ENCODE measurements at places on chromosomes 11 and 22.

DNA sequence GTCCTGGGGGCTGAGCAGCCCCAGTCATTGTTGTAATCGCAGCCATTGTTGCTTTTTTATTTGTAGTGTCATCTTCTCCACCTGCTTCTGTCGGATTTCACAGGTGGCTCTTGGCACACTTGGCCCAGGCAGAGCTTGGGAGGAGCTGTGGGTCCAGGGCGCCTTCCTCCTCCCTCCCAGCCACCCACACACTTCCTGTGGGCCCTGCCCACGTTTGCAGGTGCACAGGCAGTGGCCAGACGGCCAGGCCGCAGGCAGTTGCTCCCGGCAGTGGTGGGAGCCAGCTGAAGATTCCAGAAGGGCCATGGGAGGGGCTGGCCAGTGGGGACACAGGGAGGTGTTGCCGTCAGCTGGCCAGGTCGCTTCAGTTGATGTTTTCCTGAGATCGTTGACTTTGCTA lies 1191.9 kb downstream of the BRD1 start:
- no peak for DNase-seq

GRCh38 chr11:64764040-64764611 lies 4.4 kb upstream of the PYGM start:
- DNase-seq = peak; percentile 65

GRCh38 chr22:40498420-40499208 lies 128.2 kb downstream of the SGSM3 start:
- DNase-seq = no peak

DNA sequence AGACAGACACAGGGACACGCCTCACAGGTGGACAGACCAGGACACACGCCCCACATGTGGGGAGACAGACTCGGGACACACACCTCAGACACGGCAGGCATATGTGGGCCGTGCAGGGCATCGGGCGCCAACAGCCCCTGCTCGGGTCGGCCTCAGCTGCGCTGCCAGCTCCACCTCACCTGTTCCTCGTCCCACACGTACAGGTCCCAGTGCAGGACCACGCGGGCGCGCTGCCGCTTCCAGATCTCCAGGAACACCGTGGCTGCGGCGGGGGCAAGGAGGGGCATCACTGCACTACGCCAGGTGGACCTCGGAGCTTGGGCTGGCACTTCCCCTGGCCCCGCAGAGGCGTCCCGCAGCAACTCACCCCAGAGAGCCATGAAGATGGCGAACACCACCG lies 12.4 kb downstream of the ANO9 start:
- DNase-seq = no peak

DNA sequence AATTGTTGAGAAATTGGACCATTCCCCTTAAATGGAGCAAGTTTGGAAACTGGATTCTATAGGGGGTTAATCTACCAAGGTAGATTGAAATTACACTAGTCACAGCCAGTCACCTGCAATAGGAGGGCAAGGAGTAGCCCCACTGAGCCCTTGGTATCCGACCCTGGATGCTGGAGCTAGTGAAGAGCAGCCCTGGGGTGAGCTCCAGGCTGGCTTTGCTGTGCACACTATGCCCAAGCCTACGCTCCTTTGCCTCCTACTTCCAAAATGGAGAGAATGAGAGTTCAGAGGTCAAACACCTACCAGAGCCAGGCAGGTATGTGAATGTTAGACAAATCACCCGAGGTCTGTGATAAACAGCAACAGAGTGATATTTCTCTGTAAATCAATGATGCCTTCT lies 23.7 kb downstream of the SNU13 start:
- DNase-seq = no peak

DNA sequence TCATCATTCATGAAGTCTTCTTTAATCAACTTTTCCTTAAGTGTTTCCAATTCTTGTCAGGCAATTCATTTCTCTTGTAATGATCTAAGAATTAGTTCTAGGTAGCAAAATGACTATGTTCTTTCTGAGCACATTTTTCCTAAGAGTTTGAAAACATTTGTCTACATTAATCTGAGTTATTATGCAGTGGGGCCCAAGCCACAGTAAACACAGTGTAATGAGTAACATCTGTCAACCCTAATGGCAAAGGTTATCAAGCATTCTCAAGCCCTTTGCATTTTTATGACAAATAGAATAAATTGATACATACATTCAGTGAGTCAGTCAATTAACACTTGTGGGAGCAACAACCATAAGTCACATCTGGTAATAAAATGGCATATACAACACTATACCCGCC lies 106.7 kb upstream of the ZC3H12C start:
- no peak for DNase-seq

- no peak for DNase-seq
Observed at GRCh38 chr22:24304062-24304675, 33.5 kb downstream of the SPECC1L start.

DNA sequence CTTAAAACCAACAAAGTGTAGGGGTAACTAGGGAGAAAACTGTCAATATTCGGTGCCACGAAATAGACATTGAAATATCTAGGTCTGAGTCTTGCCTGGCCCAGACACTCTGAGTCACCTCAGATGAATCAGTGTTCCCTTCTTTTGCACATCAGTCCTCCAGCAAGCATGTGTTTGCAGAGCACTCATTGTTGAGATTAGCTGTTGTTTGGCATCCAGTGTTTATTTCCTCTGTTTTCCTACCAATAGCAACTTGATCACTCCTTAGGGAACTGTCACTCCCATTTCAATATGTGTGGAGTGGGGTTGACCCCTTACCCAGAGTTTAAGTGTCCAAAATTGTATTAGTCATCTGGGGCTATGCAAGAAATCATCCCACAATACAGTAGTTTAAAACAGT lies 4.7 kb upstream of the ASCC2 start:
- DNase-seq = no peak

GRCh38 chr11:91199866-91200265 lies 977.0 kb upstream of the CHORDC1 start:
- DNase-seq = no peak

- no peak for DNase-seq
Observed at GRCh38 chr11:38824573-38824972, 2226.5 kb upstream of the RAG2 start.

DNA sequence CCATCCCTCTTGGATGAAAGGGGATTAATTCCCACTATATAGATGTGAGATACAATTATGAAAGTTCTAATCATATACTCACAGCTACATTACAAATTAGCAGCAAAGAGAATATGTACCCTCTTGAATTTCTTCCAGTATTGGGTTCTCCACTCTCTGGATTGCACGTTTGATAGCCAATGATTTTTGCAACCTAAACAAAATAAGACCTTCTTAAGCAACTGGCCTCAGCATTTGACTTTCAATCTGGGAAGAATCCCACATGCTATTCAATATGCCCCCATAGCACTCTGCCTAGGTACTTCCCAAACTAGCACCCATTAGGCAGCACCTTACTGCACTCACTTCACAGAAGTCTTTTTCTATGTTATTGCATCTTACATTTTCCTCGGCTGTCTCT lies 55.8 kb downstream of the ETS1 start:
- DNase-seq = no peak

- no peak for DNase-seq
Observed at GRCh38 chr11:84022201-84022600, 736.0 kb upstream of the CCDC90B start.

- no peak for DNase-seq
Observed at GRCh38 chr11:119480380-119481020, 57.5 kb upstream of the THY1 start.

GRCh38 chr11:3105791-3106735 lies 48.8 kb upstream of the CARS1 start:
- DNase-seq = no peak

DNA sequence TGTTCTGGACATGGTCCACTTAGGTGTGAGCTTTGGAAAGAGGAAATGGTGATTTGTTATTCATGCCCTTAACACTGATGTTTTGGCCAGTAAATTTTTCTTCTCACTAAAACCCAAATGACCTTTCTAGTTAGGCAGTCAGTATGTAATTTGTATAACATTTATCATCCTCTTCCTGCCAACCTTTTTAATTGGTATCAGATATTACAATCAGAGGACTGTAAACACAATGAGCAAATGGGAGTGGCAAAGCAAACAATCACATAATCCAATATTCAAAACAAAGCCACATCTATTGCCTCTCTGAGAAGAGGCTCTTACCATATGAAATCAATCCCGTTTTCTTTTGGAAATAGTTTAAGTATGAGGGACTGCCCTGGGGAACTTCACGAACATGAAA lies 49.1 kb downstream of the BBOX1 start:
- DNase-seq = no peak

- DNase-seq = no peak
Observed at GRCh38 chr11:92803391-92803790, 166.1 kb upstream of the MTNR1B start.

DNA sequence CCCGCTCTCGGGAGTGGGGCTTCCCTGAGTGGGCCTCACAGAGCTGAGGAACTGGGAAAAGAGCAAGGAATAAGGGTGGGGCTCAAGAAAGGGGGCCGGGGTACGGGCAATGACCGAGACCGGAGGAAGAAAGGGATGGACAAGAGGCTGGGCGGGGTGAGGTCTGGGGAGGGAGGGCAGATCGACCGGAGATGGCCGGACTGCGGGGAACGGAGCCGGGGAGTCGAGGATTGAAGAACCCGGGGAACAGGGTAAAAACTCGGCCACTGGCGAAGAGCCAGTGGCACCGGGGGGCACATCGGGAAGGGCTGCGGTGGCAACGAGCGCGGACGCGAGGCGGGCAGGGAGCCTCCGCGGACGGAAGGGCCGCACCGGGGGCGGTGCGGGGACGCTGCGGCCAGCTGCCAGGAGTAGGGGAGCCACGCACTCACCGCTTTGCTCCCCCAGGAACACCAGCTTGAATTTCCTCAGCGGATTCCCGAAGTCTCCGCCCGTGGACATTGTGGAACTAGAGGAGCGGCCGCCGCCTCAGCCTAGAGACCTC lies 667 bp downstream of the RAB6A start:
- DNase-seq = no peak

- DNase-seq = no peak
Observed at GRCh38 chr11:72776844-72777754, 16.7 kb downstream of the STARD10 start.

GRCh38 chr22:25780673-25781072 lies 38.7 kb downstream of the MYO18B start:
- no peak for DNase-seq

- DNase-seq = no peak
Observed at GRCh38 chr11:95675585-95675984, 114.0 kb downstream of the FAM76B start.

GRCh38 chr11:76927160-76927559 lies 66.4 kb downstream of the ACER3 start:
- DNase-seq = no peak

GRCh38 chr11:78449866-78450265 lies 32.2 kb upstream of the GAB2 start:
- DNase-seq = no peak

DNA sequence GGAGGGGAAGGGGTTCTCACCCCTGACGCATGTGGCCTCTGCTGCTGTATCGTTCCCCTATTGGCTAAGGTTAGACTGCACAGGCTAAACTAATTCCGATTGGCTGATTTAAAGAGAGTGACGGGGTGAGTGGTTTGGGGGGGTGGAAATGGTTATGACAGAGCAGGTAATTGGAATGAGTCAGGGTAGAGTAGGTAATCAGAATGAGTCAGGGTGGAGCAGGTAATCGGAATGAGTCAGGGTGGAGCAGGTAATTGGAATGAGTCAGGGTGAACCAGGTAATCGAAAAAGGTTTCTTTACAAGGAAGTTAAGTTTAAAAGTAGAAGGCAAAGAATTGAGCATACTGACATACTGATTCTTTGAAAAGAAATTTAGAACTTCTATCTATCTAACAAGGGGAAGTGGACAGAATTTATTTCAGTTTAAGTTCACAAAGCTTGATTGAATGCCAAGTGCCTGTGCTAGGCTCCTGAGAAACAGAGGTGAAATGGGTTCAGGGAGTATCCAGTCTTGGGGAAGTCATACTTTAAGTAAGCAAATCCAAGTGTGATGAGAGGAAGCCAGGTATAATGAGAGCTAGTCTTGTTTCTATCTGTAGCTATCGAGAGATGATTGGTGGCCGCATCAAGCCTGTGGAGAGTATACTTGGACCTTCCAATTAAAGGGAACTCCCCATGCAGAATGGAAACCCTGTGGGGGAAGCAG lies 58.0 kb downstream of the C11orf91 start:
- DNase-seq = no peak

GRCh38 chr22:32995335-32995734 lies 62.8 kb downstream of the SYN3 start:
- no peak for DNase-seq

All from stimulated activated CD8-positive, alpha-beta memory T cell treated with anti-CD3 and anti-CD28 coated beads, Interleukin-4, amount 100 ng/mL, for 4 hours (primary cell).